ENCODE measurements at places on chromosomes 13 and 19.

- no peak for DNase-seq
Observed at GRCh38 chr19:39516270-39516669, 1.3 kb downstream of the SELENOV start.

- no peak for DNase-seq
Observed at GRCh38 chr13:28699246-28699645, 19.5 kb downstream of the SLC46A3 start.

DNA sequence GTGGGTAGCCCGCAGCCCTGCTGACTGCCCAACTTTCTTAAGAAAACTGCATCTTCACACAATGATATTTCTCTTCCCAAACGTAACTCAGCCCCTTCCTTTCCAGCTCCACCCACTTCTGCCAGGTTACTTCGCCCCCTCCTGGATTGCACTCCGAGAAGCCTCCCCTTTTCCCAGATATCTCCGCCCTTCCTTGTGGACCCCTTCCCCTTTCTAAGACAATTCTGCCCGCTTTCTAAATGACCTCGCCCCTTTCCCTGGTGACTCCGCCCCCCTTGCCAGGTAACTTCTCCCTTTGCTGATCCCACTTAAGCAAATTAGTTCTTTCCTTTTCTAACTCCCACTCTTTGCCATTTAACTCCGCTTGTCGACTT lies 2.6 kb downstream of the VSIG10L start:
- DNase-seq, result no peak

DNA sequence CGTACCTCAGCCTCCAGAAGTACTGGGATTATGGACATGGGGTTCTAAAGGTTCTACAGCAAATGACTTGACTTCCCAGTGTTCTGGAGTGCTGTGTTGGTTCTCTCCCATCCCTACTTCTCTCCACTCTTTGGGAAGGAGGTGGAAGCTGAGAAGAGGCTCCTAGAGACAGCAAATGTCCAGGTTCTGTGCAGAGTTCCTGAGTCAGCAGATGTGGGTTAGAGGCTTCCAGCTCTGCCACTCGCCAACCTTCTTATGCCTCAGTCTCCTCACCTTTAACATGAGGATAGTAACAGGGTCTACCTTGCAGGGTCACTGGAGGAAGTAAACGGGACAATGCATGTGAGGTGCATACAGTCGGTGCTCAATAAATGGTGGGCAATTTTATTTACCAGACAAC lies 80.5 kb upstream of the VSTM2B start:
- DNase-seq, result no peak

- no peak for DNase-seq
Observed at GRCh38 chr19:40465025-40465556, 454 bp downstream of the BLVRB start.

DNA sequence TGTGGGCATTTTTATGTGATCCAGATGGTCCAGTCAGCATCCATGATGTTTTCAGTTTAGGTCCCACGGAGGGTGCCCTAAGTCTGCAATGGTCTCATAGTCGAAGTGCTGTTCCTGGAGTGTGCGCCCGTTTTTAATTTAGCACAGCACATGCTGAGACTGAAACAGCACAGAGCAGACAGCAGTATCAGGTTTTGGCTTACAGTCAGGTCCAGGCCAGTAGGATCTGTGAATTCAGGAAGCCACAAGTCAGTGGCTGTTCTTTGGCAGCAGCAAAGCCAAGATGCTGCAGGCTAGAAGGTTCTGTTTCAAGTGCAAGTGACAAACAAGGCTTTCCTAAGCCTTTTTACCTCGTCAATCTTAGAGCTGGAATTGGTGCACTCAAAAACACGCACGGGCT lies 18.3 kb downstream of the FBXO27 start:
- no peak for DNase-seq

DNA sequence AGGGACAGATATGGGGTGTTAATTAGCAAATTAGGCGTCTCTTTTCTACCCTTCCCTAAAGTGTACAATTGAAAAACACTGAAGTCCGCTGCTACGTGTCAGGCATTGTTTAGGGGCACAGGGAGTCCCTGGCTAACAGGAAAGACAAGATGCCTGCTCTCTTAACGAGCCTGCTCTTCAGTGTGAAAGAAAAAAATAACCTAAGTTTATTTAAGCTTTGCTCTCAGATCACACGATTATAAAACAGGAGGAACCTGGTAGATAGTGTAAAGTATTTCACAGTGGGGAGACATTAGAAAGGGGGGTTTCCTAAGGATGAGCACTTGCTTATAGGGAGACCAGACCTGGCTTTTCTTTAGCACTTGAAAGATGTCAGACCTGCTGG lies 38.7 kb downstream of the IGFL2 start:
- DNase-seq, result no peak

GRCh38 chr13:99403458-99403971 lies 96.3 kb upstream of the GPR183 start:
- no peak for DNase-seq

DNA sequence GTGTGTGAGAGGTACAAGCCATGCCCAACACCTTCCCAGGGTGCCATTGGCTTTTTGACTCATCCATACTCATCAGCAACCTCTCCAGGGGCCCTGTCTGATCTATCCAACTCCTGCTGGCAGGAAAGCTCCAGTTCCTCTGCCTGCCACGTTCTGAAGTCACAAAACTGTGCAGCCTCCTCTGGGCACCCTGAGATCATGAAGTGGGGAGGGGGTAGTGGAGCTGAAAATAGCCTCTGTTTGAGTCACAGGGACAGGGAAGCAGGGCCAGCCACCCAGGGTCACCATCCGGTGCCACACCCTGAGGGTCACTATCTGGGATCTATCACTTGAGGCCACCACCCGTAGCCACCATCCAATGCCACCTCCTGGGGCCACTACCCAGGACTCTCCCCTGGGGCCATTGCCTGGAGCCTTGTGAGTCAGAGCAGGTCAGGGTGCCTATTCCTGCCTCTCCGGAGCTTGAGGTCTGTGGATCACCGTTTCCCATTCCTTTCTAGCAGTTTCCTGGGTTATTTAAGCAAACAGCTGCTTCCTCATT lies 172.1 kb downstream of the NUFIP1 start:
- DNase-seq, result no peak

- DNase-seq, result no peak
Observed at GRCh38 chr13:91725646-91726045, 327.2 kb downstream of the GPC5 start.

DNA sequence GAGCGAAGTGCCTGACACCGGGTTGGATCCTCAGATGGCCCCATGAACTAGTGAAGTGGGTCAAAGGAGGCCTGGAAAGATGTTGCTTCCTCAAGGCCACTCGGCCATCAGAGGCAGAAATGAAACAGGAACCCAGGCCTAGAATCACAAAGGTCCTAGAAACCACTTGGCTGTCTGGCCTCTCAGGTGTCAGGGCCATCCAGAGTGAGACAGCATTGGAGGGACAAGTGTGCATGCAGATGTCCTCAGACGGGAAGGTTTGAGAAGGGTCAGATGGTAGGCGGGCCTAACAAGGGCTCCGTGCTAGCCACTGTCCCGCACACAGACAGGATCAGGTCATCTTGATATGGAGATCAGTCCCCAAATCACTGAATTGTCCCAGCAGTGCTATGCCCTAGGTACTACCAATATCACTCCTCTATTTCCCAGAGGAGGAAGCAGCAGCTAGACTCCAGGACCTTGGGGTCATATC lies 14.3 kb downstream of the CCDC97 start:
- no peak for DNase-seq

DNA sequence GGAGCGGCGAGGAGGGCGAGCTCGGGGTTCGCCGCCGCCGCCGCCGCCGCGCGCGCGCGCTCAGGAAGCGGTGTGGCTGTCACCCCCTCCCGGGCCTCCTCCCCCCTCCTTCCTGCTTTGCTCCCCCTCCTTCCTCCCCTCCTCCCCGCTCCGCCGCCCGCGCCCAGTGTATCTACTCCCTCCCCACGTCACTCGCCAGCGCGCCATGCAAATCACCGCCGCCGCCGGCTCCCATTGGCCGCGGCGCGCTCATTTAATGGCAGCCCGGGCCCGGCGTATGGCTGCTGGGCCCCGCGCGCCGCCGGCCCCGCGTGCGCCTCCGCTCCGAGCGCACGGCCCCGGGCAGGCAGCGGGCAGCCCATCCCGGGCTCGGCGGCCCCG lies 335 bp upstream of the SOX1 start:
- no peak for DNase-seq

GRCh38 chr13:92164822-92165221 lies 766.4 kb downstream of the GPC5 start:
- no peak for DNase-seq

- no peak for DNase-seq
Observed at GRCh38 chr19:51729781-51730180, 6.0 kb upstream of the HAS1 start.

DNA sequence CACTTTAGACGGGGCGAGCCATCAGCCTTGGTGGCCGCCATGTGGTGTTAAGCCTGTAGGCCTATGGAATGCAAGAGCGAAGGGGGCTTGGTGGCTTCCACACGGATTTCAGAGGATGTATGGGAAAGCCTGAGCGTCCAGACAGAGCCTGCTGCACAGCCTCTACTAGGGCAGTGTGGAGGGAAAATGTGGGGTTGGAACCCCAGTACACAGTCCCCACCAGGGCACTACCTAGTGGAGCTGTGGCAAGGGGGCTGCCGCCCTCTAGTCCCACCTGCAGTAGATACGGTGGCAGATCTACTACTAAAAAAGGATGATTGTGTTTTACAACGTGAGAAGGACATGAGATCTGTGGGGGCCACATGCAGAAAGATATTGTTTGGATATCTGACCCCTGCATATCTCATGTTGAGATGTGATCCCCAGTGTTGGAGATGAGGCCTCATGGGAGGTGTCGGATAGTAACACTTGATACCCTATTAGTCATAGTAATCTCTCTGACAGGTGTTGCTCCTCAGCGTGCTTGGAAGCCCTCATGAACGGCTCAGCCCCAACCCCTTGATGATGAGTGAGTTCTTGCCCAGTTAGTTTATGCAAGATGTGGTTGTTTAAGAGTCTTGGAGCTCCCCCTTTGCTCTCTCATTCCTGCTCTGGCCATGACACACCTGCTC lies 45.6 kb downstream of the LHFPL6 start:
- no peak for DNase-seq

DNA sequence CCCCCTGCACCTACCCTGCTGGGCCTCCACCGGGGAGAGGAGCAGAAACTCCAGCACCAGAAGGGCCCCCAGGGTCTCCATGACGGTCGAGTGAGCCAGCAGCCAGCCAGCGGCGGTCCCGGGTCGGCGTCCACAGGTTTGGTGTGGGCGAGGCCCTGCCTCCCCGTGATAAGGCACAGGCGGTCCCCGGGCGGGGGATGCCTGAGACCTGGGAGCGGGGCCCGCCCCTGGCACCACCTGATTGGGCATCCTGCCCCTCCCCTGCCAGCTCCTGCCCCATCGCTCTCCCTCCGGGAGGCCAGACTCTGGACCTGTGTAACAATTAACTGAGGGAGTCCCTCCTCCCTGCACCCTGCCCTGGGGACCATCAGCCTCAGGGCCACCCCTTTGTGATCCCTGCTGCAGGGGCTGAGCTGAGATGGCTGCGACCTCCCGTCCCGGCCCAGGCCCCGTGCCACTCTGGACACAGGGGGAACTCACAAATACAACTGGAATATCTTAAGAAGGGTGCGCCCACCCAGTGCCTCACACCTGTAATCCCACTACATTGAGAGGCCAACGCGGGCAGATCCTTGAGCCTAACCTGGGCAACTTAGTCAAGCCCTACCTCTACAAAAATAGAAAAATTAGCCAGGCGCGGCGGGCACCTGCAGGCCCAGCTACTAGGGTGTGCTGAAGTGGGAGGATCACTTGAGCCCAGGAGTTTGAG lies at the start of gene SMIM24:
Gene SMIM24 (minus strand): TSS at position 143 of the 709 bp plus-strand sequence. CDS start 62 bp downstream, at position 81.
- no peak for DNase-seq

- DNase-seq, result no peak
Observed at GRCh38 chr19:48418317-48419064, 25.0 kb downstream of the GRIN2D start.

DNA sequence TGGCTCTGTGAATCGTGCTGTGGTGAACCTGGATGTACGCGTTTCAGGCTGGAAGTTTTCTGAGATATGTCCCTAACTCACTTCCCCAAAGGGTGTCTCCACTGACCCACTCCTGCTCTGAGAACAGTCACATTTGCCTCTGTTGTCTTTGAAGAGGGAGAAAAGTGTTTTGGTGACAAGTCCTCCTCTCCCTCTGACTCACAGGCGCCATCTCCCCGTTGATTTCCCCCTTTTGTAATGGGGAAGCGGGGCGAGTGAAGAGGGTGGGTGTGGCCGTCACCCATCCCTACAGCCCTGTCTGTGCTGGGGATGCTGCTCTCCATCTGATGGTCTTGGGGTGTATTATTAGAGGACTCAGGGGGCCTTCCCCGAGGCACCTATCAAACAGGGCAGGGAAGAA lies 9.6 kb downstream of the APC2 start:
- no peak for DNase-seq

DNA sequence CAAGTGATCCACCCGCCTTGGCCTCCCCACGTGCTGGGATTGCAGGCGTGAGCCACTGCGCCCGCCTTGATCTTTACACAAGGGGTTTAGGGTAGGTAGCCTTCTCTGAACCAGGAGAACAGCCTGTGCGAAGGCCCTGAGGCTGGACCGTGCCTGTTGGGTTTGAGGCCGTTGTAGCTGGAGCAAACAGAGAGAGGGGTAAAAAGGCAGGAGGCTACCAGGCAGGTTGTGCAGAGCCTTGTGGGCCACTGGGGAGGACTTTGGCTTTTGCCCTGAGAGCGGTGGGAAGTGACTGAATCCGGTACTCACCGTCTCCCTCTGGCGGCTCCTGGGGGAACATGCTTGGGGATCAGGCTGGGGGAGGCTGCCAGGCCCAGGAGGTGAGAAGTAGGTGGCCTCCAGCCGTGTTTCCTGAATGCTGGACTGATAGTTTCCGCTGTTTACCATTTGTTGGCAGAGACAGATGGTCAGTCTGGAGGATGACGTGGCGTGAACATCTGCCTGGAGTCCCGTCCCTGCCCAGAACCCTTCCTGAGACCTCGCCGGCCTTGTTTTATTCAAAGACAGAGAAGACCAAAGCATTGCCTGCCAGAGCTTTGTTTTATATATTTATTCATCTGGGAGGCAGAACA lies 24.6 kb downstream of the SPC24 start:
- peak; percentile 56 for DNase-seq

DNA sequence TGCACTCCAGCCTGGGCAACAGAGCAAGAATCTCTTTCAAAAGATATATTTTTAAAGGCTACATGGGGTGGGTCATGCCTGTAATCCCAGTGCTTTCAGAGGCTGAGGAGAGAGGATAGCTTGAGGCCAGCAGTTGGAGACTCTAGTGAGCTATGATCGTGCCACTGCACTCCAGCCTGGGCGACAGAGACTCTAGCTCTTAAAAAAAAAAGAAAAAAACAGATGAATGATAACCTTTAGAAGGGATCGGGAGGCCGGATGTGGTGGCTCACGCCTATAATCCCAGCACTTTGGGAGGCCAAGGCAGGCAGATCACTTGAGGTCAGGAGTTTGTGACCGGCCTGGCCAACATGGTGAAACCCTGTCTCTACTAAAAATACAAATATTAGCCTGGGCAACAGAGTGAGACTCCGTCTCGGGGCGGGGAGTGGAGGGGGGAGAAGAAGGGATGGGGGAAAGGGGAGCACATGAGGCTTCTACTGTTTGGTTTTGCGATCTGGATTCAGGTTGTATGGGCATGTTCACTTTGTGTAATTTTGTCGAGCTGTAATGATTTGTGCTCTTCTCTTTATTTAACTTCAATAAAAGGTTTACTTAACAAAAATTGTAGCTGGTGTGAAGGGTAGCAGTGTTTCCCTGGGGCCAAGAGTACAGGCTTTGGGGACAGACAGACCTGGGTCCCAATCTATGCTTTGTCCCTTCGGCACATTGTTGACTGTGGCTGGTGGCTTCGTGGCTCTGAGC lies 1.1 kb upstream of the PSMC4 start:
- no peak for DNase-seq

- DNase-seq, result no peak
Observed at GRCh38 chr19:55901369-55902079, 30.6 kb downstream of the NLRP13 start.

- DNase-seq, result no peak
Observed at GRCh38 chr13:113991676-113992179, 17.9 kb upstream of the C13orf46 start.

All from right renal pelvis (tissue), 4 donors.